ENCODE measurements at places on chromosomes 6 and 20.
A peak's percentile ranks its signal among the peaks of the same experiment; 100 is the strongest.

DNA sequence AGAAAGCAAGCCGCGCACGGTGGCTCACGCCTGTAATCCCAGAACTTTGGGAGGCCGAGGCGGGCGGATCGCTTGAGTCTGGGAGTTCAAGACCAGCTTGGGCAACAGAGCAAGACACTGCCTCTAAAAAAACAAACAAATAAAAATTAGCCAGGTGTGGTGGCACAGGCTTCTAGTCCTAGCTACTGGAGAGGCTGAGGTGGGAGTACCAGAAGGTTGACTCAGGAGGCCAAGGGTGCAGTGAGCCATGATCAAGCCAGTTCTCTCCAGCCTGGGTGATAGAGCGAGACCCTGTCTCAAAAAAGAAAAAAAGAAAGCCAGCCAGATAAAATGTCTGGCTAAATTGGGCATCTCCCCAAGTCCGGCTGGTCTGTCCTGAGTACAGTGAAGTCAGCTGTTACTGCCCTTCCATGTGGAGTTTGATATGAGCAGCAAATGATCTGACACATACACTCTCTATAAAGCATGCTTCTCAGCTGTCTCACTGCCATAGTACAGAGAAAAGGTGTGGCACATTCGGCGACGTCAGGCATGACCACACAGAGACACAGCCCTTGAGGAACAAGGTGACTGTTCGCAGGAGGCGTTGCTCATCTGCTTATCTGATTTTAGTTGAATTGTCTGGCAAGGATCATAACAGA lies 13.0 kb downstream of the CD83 start:
- DNase-seq = peak; percentile 56

DNA sequence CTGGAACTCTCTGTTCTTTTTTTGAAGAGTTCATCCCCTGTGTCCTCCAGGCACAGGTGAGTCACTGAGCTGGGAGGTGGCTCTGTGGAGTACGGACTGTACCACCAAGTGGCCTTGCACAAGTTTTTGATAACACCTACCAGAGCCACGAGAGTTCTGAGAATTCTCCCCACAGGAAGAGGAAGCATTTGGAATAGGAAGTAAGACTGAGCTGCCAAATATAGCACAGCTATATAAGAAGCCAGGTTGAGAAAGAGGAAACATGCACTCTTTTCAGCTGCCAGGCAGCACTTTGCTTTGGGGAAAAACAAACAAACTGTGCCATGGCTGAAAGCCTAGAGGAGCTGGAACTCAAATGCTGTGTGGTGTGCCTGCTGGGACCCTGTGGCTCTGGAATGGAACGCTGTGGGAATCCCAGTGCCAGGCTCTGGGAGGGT lies 70.8 kb upstream of the RIPOR2 start:
- DNase-seq = no peak

GRCh38 chr6:44222486-44223318 lies 693 bp upstream of the SLC29A1 start:
- DNase-seq = no peak

DNA sequence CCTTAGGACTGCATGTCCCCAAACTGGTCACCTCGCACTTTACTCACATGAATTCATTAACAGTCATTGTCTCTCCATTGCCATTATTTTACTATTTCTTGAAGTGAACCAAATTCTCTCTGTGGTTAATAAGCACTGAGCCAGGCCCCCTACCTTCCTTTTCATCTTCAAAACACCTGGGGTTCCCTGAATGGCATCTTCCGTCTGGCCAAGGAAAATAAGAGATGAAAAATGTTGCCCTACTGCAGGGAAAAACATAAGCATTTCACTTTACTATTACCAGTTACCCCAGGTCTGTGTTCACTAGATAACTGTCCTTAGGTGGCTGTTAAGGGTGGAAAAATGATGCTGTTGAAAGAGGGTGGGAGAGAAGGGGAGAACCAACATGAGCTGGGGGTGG lies 10.0 kb upstream of the NKX2-2 start:
- DNase-seq = no peak

GRCh38 chr6:167267921-167268401 lies 23.2 kb upstream of the UNC93A start:
- DNase-seq = no peak

GRCh38 chr6:15436451-15436850 lies 190.6 kb downstream of the JARID2 start:
- no peak for DNase-seq

GRCh38 chr6:7243179-7243981 lies 69.6 kb downstream of the SSR1 start:
- peak; percentile 72 for DNase-seq

GRCh38 chr20:38256021-38256420 lies 4.5 kb downstream of the KIAA1755 start:
- DNase-seq = no peak

GRCh38 chr20:49541733-49542513 lies 26.0 kb downstream of the PTGIS start:
- DNase-seq = peak; percentile 58

GRCh38 chr6:70107852-70108629 lies 194.8 kb downstream of the COL9A1 start:
- peak; percentile 44 for DNase-seq

- DNase-seq = no peak
These were observed 198.6 kb downstream of the UST start for GRCh38 chr6:148945301-148946021.

DNA sequence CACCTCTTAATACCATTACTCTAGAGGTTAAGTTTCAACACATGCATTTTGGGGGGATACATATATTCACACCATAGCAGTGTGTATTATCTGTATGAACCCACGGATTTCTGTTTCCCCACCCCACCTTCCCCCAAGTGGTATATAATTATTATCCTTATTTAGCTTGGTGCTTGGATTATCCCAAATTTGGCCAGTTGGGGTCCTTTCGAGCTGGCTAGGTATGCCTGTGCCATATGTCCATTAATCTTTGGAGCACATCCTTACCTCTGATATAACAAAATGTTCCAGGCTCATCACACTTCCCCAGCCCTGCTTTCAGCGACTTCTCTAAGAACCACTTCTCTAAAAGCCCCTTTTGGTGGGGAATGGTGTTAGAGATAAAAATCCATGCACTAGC lies 118.7 kb upstream of the MLIP start:
- no peak for DNase-seq

DNA sequence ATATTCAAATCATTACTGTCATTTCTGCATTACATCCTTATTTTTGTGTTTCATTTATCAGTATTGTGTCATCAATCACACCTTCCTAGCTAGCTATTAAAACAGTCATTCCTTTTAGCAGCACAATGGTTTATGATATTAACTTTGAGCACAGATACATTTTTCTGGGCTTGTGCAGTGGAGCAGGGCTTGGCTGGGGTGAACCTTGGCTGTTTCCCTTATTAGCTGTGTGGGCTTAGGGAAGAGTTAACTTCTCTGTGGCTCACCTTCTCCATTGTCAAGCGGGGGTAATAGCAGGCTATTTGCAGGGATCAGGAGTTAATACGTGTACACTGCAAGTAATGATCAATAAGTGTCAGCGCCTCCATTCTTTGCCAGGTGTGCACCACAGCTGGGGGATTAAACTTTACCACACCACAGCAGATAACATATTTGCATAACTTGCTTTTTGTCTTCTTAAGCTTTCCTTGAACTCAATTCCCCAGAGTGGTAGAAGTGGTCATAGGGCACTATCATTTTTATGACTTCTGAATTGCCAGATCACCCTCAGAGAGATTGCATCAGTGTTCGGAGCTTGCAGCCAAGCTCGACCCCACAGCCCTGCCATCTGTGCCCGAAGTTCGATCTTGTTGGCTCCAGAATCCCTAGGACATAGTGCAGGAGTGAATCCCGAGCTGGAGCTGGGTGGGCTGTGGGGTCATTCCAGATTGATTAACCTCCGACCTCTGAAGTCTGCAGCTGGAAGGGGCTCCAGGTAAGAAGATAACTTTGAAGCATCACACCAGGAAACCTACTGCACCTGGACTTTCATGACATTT lies 1.5 kb upstream of the PYGB start:
- DNase-seq = no peak

GRCh38 chr6:98514796-98515195 lies 319.6 kb upstream of the POU3F2 start:
- no peak for DNase-seq

DNA sequence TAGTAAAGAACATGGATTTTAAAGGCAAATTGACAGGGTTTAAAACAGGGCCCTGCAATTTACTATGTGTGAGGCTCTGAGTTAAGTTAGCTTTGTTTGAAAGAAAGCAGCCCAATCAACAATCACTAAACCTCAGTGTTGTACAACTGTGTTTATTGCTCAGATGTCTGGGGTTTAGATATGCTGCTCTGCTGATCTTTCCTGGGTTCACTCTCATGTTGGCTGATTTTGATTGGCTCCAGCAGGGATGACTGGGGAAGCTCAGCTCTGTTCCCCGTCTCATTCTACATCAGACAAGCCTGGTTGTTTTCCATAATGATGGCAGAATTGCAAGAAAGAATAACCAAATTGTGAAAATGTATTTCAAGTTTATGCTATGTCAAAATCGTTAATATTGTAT lies 10.9 kb downstream of the C6orf58 start:
- no peak for DNase-seq

GRCh38 chr6:80771941-80772340 lies 665.5 kb downstream of the BCKDHB start:
- peak; percentile 14 for DNase-seq

DNA sequence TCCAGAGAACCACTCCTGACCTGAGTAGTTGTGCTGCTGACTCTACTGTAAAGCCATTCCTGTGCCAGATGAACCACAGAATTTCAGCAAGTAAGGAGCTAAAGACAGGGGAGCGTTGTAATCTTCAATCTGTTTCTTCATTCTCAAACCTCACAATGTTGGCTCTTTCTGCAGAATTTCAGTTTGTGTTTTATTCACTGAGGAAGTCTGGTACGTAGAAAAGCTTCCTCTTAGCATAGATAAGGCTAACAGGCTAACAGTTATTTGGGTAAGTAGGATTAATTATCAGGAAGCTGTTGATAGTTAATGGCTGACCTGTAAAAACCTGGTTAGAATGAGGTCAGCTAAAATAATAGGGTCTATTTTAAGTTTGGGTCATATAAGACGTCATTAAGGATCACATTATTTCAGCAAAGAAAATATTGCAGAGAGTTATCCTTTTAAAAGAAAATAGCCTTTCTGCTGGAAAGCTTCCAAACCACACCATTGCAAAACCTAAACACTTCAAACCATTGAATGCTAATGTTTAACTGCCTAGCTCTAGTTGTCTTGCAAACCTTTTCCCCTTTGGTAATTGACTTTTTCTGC lies 14.1 kb upstream of the TENT5A start:
- DNase-seq = peak; percentile 97

DNA sequence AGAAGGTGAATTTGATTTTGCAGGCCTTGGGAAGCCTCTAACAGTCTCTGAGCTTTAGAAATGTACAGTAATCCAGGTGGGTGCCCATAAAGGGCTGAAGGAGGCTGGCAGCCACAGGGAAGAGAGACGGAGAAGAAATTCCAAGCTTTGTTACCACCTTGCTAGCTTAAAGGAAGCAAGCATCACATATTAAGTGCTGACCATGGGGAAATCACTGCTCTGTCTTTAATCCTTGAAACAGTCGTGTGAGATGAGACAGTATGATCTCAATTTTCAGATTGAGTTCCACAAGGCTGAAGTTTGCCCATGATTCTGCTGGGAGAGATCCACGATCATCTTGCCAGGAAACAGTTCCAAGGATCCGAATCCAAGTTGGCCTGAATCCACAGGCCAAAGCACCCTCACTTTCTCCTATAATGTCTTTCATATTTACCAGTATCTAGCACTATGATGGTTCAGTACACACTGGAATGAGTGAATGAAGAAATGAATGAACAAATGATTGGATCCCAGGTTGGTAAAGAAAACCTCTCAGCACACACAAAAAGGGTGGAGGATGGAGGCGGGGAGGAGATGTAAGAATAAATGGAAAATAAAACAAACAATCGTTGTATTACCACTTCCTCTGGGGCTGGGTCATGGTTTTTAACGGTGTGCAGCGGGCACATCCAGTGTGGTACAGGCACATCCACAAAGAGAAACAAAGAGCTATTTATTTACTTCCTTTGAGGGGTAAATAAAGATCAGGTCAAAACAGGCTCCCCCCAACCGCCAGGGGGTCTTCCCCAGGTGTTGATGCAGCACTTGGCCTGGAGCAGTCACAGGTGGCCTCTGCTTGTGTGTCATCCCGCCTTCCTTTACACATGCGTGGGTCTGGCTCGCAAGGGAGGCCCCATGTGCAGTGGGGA lies 28.2 kb upstream of the TAF8 start:
- DNase-seq = no peak

GRCh38 chr6:26401987-26402658 lies at the start of gene BTN3A1:
Gene BTN3A1 (plus strand): TSS chr6:26402275. CDS start chr6:26405564, 3,289 bp downstream.
- DNase-seq = peak; percentile 86
